Heart left ventricle (tissue), 16 donors: ENCODE measurements at places on chromosomes 12 and 14.
A peak's percentile ranks its signal among the peaks of the same experiment; 100 is the strongest.

DNA sequence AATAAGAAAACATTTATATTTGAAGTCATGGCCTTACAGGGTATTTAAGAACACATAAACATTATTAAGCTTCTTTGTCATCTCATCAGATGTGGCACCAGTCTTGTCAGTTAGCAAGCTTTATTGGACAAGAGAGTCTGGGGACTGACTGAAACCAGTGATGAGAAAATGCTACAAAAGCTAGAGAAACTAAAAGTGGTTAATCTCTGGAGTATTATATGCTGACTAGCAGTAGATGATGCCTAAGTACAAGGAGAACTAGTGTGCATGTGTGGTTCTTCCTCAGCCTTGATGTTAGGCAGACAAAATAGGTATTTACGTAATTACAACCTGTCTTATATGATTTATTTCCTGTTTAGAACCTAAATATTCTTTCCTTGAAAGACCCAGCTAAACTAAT lies 176.5 kb downstream of the CPNE8 start:
- DNase-seq, result no peak

DNA sequence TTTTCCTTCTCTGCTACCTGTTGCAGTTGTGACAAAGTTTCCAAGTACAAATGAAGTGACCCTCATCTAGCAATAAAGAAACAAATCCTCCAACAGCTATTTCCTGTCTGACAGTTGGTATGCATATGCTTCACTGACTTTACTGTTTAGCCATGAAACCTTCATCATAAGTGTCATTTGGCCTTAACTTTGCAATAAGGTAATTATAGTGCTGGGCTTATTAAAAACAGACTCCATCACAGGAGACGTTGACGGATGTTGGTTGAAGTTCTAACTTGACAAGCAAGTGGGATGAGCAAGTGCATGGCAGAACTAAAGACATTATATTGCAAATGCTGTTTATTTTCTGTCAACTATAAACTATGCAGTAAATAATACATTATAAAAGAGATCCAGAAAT lies 425.2 kb downstream of the RPS29 start:
- DNase-seq, result no peak

- peak; percentile 84 for DNase-seq
Measured at GRCh38 chr12:113244478-113244958, 23.3 kb downstream of the TPCN1 start.

DNA sequence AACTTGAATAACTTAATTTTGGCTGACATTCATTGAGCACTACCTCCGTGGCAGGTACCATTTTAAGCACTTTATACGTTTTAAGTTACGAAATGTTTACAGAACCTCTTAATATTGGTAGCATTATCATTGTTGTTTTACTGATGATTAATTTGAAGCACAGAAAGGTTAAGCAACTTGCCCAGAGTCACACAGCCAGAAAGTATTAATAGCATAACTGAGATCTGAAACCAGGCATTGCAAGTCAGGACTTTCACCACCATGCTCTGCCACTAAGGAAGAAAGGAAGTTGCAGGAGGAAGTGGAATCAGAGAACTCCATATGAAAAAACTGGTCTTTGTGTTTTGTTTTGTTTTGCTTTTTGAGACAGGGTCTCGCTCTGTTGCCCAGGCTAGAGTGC lies 28.2 kb upstream of the BCAT1 start:
- no peak for DNase-seq

- DNase-seq, result no peak
Measured at GRCh38 chr12:57936513-57936883, 4.9 kb upstream of the ATP23 start.

GRCh38 chr12:4471256-4471655 lies 25.6 kb upstream of the FGF6 start:
- no peak for DNase-seq

- DNase-seq, result no peak
Measured at GRCh38 chr14:71449316-71450055, 482.7 kb upstream of the RGS6 start.

DNA sequence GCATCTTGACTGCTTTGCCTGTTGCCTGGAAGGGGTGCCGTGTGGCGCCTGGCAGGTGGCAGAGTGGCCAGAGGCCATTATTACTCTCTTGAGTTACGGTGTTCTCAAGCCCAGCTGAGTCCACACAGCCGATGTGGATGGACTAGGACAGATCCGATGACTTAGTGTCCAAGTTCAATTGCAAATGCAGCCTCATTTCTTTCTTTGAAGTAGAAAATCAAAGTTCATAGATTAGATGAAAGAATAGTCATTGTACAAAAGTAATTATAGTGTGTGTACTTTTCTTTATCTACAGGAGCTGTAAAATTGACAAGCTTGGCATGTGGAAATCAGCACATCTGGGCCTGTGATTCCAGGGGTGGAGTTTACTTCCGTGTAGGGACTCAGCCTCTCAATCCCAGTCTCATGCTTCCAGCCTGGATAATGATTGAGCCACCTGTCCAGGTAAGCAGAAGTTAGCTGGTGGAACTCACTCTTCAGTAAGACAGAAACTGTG lies 44.7 kb downstream of the ANKRD9 start:
- no peak for DNase-seq

DNA sequence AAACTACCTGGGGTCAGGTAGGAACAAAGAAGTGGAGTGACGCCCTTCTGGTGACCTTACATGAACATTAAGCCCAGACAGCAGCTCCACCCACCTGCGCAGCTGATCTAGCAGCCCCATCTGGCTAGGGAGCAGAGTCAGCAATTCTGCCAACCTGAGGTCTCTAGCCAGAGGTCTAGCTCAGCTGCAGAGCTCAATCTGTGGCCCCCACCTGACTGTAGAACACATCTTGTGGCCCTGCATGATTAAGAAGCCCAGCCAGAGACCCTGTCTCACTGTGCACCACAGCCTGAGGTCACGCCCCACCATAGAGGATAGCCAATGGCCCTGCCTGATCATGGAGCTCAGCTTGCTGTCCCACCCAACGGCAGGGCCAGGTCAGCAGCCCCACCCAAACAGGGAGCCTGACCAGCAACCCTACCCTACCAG lies 50.6 kb upstream of the HIGD1C start:
- DNase-seq, result no peak

DNA sequence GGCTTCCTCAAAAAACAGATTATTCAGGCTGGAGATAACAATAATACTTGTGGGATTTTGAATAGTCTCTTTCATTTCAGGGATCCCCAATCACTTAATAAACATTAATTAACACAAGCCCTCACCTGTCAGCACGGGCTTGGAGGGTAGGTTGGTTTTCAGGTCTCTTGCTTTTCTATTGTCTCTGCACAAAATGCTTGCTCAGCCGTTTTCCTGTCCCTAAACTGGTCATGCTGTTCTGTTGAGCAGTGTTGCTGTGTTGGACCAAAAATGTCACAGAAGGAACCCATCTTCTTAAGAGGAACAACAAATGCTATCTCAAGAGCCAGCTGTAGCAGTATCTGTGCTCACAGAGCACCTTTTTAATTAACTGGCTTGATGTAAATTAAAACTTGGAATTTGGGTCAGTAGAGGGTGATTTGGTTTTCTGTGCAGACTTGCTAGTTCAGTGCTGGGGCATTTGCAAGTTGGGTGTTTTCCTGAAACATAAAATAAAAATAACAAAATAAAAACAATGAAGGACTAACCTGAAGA lies 231.8 kb upstream of the CRY1 start:
- no peak for DNase-seq

- no peak for DNase-seq
Measured at GRCh38 chr12:91144053-91144452, 32.8 kb upstream of the LUM start.

DNA sequence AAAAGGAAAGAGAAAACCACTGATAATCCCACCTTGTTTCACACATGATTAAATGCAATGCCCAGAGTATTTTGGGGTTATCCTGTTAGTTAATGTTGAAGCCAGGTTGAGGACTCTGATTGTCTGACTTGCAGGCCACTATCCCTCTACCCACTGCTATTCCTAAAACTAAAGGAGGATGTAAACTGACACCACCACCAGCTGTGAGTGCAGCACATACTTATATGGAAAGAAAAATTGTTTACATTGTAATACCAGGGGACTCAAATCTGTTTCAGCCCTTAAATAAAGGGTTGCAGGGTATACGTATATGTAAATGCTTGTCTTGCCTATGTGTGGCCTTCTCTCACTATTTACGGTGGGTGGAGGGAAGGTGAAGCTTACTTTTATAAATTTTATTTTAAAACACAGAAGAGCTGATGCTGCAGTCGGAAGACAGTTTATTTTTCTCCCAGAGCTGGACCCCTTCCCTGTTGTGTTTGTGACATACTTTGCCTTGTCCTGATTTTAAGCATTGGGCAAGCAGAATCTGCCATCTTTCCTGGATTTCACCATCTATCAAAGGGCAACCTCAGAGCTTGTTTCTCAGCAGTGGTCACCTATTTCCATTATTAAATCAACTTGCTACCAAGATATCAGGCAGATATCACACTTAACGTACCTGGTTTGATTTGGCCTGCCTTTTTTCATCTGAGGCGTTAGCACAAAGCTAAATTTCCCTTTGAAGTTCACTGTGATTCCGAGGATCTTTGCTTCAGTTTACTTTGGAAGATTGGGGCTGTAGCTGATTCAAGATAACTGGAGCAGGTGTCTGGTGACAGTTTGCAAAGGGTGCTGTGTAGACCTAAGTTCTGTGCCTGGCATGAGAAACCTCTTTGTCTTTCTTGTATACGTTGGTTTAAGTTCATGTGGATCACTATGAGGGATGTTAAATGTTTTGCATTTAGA lies 25.2 kb downstream of the DAAM1 start:
- DNase-seq, result no peak

DNA sequence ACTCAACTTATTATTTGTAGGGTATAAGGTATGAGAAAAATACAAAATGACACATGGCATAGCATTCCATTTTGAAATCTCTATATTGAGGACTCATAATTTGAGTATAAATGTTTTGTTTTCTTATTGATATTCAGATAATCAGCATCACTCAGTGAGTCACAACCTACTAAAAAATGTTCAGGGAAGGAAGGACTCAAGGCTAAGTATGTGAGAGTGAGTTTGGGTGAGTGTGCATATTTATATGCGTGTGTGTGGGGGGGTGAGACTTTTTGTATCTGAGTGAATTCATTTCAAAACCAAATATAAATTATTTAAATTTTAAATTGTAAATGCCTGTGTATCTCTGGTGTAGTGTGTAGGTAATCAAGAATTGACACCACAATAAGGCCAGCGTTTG lies 87.8 kb upstream of the PRKD1 start:
- DNase-seq, result no peak

DNA sequence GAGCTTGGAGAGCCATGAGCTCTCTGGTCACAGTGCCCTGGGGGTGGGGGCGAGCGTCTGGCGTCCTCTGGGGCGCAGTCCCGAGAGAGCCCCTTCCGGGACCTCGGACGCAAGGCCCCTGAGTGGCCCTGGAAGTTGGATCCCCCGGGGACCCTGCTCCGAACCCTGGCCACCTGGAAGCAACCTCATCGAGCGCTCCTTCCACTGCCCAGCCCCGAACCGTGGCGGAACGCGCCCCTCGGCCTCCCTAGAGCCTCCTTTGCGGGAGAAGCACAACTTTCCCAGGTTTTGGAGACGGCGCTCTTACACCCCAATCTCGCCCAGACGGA lies 1.2 kb downstream of the NOS1 start:
- DNase-seq, result no peak

DNA sequence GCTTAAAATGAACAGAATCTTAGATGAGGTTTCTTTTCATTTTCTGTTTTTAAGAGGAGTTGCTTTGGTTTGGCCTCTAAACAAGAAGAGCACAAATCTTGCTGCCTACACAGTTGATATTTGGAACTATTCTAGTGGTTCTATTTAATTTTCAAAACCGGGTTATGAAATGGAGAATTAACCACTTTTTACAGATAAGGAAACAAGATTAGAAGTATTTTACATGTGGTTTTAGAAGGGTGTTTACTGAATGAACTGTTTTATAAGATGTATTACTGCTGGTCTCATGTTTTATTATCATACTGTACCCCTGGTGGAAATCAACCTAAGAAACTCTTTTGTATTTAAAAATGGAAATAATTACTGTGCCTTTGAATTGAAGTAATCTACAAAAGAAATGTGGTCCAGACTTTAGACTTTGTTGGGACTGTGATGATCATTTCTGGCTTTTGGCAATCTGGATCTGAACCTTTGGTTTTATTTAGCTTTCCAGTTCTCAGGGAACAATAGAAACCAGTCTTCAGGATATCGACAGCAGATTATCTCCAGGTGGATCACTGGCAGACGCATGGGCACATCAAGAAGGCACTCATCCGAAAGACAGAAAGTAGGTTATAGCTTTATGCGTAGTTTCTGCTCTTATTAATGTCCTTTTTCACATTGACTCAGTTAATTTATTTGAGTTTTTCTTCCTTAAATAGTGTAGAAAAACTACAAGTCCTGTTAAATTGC lies 43.2 kb downstream of the TBK1 start:
- no peak for DNase-seq

GRCh38 chr14:95155045-95155444 lies 2.3 kb downstream of the DICER1 start:
- DNase-seq, result no peak

GRCh38 chr14:64598404-64598803 lies 48.6 kb downstream of the PPP1R36 start:
- no peak for DNase-seq

DNA sequence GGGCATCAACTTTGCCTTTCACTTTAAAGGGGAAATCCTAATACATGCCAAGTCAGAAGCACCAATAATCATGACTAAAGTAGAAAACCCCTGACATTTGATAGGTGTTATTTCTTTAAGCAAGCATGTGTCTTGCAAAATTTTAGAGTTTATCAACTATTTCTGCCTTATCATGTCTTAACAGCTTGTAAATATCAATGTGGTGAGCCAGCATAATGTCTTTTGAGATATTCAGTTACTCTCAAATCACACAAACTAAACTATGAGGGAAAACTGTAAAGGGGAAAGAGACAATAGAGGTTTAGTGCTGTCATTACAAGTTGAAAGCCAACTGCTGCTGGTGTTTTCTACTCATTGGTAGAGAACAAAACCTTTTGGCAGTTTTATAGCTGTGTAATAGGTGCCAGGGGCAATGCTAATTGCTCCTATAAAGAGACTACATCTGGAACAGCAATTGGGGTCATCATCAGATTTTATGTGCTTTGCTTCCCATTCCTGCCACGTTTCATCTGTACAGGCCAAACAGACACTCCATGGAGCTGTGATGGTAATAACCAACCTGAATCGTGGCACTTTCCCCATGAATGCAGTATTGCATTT lies 1027.4 kb downstream of the FSCB start:
- no peak for DNase-seq

GRCh38 chr14:93688820-93689219 lies 99.5 kb downstream of the PRIMA1 start:
- DNase-seq, result no peak

DNA sequence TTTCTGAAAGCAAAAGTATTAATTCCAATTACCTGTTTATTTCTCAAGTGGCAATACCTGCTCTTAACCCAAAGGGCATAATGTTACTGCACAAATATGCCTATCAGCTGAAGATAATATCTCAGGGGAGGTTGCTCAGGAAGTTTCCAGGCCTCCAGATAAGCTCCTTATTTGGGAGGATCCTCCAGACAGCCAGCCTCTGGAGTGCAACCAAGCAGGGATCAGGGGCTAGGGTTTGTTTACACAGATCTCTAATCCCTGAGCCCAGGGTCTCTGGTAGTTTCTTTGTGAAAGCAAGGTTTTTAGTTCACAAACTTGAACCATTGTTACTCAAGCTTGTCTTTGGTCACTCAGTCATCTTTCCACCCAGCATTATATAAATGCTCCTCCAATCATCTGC lies 124.4 kb downstream of the SLC38A4 start:
- DNase-seq, result no peak
